Stimulated activated CD4-positive, alpha-beta T cell treated with anti-CD3 and anti-CD28 coated beads, Interleukin-15, amount 100 ng/mL, for 1 hour (primary cell): ENCODE measurements at places on chromosomes 4 and X.

DNA sequence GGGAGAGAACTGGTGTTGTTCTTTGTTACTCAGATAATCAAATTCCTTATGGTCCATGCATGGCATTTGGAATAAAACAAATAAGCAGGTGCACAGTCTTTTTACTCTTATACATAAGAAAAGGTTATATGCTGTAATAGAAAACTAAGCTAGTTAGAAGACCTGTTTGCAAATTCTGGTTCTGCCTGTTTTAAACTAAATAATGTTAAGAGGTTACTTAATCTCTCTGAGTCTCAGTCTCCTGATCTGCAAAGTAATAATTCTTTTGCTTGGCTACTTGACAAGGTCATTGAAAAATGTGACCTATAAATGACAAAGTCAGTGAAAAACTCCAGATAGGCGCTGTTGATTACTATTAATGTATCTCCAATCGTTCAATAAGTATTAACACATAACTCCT, 42.5 kb upstream of the ANXA3 start:
- no peak for DNase-seq

DNA sequence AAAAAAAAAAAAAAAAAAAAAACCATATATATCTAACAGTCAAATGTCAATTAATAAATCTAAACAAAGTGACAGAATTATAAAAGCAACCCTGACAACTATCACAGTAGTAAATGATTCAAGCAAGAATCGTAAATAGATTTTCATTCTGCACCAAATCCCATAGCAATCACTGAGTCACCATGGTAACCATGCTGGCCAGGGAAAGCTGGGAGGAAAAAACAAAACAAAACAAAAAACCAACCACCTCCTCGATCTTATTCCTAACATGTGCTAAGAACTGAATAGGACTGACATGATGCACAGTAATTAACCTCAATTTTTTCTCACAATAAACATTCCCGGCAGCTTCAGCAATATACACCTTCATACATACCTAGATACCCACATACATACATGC, 30.6 kb upstream of the RAB40A start:
- DNase-seq: no peak

DNA sequence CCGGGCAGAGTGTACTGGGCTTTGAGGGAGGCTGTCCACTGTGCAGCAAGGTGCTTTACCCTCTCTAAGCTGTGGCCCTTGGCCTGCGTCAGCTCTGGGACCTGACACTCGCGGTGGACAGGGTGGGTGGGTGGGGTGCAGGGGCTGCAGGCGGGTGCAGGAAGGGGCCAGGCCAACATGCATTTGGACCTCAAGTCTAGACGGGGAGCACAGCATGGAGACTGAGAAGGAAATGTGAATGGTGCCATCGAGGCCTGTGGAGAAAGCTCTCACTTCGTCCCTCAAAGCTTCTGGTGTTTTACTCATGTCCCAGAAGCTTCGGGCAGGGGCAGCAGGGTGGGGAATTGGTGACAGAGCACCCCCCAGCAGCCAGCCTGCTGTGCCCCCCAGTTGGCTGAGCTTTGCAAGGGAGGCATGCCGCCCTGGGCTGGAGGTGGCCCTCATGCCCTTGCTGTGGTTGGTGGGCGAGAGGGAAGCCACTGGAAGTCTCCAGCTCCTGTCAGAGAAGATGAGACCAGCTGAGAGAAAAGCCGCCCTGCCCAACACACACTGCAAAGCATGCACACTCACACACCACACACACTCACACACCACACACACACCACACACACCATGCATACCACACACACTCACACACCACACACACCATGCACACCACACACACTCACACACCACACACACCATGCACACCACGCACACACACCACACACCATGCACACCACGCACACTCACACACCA, 12.3 kb downstream of the PNMA6E start:
- DNase-seq: no peak

- DNase-seq: no peak
These were observed 189.8 kb upstream of the GALNT7 start for GRCh38 chr4:172978848-172979247.

- no peak for DNase-seq
These were observed 378.9 kb downstream of the PPP1R2C start for GRCh38 chrX:42398967-42399631.

DNA sequence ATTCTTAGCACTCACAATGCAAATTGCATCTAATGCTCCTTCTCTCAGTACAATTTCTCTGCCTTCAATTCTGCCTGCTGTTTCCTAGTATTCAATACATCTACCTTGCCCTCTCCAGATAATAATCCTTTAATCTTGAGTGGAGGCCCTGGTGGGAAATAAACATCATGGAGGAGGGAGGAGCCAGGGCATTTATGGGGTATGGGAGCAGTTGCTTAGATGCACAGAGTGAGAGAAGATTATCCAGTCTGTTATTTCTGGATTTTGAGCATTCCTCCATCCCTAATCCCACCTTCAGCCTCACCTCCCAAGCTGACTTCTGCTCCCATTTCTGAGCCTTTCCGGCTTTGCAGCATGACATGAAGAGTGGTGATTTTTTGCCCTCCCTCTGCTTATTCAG, 127.9 kb upstream of the PPP3CA start:
- DNase-seq: no peak

- DNase-seq: no peak
These were observed 54.0 kb upstream of the FAM120C start for GRCh38 chrX:54237014-54237413.

- no peak for DNase-seq
These were observed 8.5 kb downstream of the UGT2B7 start for GRCh38 chr4:69104719-69105275.

GRCh38 chrX:155108427-155108826, 37.1 kb downstream of the BRCC3 start:
- no peak for DNase-seq

- no peak for DNase-seq
These were observed 8.9 kb downstream of the MSANTD1 start for GRCh38 chr4:3257556-3258482.

GRCh38 chr4:2451036-2451520, 17.8 kb upstream of the RNF4 start:
- DNase-seq: no peak

- no peak for DNase-seq
These were observed 329.1 kb downstream of the FBXW7 start for GRCh38 chr4:152206646-152207377.

DNA sequence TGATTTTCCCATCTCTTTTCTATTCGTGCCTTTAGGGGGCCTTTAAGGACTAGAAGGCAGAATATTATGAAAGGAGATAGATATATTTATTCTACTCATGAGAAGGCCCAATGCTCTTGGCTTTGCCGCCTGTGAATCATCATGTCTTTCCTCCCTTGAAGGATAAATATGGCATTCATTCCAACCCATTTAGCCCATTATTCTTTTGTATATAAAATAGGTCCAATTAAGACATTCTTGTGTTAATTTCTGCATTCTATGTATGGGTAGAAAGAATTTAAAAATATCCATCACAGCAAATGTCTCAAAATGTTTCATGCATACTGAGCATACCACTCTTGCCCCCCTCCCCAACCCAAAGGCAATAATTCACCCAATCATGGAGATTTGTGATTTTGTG, 115.1 kb downstream of the AFF2 start:
- DNase-seq: no peak

DNA sequence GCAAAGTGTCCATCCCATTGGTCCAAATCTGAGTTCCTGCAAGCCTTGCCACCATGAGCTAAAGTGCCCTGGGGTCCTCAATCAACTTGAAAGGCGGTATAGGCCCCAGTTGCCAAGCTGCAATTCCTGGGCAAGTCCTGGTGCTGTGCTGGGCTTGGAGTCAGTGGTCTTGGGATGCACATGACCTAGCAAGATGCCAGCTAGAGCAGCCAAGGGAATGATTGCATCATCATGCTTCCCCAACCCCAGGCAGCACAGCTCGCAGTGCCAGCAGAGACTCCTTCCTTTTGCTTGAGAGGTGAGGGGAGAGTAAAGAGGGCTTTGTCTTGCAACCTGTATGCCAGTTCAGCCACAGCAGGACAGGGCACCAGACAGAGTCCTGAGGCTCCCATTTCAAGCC, 50.5 kb downstream of the KCNIP4 start:
- DNase-seq: no peak

DNA sequence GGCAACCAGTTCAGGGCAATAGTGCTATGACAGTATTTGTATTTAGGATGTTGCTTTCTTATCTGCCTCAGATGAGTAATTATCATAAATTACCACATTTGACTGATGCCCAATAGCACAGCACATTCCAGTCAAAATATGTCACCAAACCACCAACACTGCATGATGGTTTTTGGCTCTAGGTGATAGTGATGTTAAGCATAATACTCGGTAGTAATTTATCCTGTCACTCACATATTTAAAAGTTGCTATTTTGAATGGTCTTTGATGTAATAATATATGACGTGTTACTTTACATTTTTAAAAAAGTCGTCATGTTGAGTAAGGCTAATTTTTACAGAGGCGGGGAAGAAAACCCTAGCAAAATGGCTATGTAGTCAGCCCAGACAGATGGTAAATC, 42.5 kb downstream of the UNC5C start:
- DNase-seq: no peak

GRCh38 chr4:9611101-9611500, 166.9 kb downstream of the DEFB131A start:
- no peak for DNase-seq

GRCh38 chrX:16711893-16712547, 449 bp downstream of the CTPS2 start:
- no peak for DNase-seq

- DNase-seq: no peak
These were observed 253.9 kb downstream of the ANK2 start for GRCh38 chr4:113303315-113303714.

- DNase-seq: no peak
These were observed 180.3 kb upstream of the TENM3 start for GRCh38 chr4:182062936-182063335.

DNA sequence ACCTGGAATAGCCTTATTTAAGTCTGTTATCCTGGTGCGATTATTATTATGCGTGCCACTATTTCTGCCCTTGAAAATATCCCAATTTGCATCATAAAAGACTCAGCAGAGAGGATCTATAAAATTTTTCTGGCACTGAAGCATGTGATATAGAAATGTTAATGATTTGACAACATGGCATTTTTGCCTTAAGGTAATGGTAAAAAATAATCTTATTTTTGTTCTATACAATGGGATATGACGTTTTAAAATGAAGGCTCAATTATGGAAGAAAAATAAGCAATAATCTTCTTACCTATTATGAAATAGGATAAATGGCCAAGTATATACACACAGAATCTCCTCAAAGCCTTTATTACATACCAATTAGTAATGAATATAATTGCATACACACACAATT, 113.5 kb downstream of the PDGFC start:
- no peak for DNase-seq

GRCh38 chrX:13965531-13965930, 64.2 kb downstream of the GEMIN8 start:
- DNase-seq: no peak

DNA sequence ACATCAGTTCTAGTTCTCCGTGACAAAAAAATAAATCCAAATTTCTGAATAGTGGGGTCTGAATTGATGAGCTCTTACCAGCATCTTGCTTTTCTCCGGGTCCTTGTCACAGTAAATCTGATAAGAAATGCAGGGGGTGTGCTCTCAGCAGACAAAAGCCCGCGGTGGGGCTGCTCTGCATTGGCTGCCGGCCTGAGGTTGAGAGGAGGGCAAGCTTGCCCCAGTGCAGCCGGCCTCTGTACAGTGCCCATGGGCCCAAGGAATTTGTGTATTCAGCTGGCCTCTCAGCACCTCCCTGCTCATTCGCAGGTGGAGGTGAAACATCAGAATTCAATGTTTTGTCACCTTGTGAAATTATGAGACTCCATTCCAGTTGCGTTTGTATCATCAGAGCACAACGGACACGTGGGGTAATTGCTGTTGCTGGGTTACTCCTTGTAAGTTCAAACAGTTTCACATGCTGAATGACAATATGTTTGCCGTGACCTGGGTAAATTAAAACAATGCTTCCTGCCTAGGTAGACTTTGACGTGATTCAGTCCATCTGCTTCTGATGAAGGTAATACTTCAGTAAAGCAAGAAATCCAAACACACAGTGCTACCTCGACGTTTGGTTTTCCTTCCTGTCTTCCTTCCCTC, 596.4 kb downstream of the MID1IP1 start:
- DNase-seq: no peak

- no peak for DNase-seq
These were observed 33.7 kb upstream of the MSANTD1 start for GRCh38 chr4:3215256-3215655.

- no peak for DNase-seq
These were observed 27.6 kb downstream of the C4orf54 start for GRCh38 chr4:99629962-99630554.

GRCh38 chr4:100826808-100827548, 309.2 kb upstream of the EMCN start:
- no peak for DNase-seq

DNA sequence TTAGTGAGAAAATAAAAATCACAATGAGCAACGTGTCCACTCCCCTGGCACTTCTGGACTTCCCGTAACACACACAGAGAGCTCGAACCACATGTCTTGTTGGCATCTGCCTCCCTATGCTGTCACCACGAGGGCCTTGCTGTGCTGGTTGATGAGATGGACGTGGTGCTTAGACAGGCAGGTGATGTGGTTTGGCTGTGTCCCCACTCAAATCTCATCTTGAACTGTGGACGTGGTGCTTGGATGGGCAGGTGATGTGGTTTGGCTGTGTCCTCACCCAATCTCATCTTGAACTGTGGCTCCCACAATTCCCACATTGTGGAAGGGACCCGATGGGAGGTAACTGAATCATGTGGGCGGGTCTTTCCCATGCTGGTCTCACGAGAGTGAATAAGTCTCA, 40.0 kb downstream of the FGFRL1 start:
- DNase-seq: no peak

- DNase-seq: no peak
These were observed 31.4 kb upstream of the RBPJ start for GRCh38 chr4:26289401-26289800.

DNA sequence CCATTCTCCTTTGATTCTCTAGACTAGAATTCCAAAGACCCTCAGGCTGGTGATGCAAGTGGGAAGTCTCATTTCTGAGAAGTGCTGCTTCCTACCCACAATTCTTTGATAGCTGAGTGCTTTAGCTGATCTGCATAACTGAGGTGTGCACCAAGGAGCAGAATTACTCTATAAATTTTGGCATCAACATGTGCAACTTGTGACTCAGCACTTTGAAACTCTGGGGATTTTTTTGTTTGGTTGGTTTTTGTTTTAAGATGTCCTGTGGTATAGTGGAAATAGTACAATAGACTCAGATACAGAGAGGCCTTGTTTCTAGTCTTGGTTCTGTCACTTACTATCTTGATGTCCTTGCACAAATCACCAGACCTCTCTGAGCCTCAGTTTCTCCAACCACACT, 148.4 kb downstream of the AR start:
- no peak for DNase-seq

DNA sequence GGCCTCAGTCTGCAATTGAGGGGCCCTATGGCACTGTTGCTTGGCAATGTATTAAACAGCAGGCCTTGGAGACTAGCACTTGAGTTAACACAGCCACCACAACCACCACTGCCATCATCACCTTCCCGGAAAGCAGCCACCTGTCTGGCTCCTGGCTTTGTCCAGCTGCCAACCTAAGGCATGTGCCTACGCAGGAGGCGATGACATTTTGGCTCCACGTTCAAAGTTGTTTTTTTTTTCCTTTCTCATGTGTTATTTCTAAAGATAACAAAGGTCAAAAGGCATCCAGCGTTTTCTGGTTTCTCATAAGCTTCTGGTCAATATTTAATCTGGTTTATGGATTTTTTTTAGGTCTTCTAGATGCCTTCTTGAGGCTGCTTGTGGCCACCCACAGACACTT, 7.5 kb downstream of the CLDN2 start:
- DNase-seq: no peak

- no peak for DNase-seq
These were observed 335.2 kb downstream of the PCDH10 start for GRCh38 chr4:133484287-133484686.

- DNase-seq: no peak
These were observed 54.8 kb downstream of the CASP6 start for GRCh38 chr4:109648266-109648996.
